ENCODE measurements at places on chromosomes 7 and 10.

- DNase-seq = no peak
These were observed 54.0 kb downstream of the RAPGEF5 start for GRCh38 chr7:22302951-22303423.

GRCh38 chr7:70752794-70753241 is 379.1 kb upstream of the GALNT17 start:
- DNase-seq = peak; percentile 25

DNA sequence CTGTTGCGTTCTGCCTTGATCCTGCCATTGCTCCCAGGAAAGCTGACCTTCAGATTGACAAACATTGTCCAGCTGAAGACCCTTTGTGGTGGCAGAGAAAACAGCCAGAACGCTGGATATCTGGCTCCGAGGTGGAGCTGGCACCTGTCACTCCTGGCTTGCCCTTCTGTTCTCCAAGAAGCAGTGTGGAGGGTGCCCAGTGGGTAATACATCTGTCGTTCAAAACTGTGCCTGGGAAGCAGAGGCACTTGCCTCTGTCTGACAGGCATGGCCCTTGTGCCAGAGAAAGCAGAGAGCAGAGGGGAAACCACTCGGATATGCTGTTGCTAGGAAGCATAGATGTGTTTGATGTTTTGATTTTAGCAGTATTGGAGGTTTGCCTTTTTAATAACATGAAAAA is 231.4 kb downstream of the BMPER start:
- no peak for DNase-seq

DNA sequence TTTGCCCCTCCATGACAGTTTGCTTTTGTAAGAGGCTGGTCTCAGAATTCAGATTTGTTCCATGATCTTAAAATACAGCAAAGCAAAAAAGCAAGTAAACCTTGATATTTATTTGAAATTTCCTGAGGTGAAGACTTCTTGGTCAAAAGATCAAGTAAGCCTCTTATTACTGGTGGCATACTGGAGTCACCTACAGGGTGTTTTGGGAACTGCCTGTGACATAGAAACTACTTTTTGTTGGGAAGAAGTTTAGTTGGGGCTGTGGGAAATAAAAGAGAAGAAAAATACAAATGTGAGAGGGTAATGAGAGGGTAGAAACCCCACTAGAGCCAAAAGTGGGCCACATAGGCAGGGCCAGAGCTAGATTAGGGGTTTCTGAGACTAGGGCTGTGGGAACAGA is 217.9 kb downstream of the OTUD1 start:
- DNase-seq = peak; percentile 50

DNA sequence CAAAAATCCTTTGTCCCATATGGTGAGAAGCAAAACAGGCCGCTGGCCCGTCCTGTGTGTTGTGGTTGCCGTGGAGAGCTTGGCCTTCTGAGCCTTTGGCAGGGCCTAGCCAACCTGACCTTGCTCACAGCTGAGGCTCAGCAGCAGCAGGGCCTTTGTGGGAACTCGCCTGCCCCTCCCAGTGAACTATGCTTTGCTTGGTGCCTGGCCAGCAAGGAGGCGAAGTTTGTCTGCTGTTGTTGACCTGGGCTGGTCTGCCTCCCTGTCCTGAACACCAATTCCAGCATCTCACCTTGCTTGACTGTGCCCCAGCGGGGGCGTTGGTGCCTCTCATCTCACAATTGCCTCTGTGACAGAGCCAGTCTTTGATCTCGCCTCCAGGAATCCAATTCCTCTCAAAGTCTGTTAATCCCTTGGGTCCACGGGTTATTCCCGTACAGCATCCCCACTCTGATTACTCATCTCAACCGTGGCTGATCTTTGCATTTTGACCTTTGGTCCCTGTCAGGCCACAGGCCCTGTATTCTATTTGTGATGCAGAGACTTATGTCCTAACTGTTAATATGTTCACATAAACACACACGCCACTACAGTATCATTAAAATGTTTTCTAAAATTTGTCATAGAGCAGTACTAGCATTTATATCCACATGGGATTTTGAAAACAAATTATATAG is 22.6 kb downstream of the EPDR1 start:
- DNase-seq = peak; percentile 66

- DNase-seq = no peak
These were observed 94.8 kb downstream of the SVIL start for GRCh38 chr10:29540016-29540415.

DNA sequence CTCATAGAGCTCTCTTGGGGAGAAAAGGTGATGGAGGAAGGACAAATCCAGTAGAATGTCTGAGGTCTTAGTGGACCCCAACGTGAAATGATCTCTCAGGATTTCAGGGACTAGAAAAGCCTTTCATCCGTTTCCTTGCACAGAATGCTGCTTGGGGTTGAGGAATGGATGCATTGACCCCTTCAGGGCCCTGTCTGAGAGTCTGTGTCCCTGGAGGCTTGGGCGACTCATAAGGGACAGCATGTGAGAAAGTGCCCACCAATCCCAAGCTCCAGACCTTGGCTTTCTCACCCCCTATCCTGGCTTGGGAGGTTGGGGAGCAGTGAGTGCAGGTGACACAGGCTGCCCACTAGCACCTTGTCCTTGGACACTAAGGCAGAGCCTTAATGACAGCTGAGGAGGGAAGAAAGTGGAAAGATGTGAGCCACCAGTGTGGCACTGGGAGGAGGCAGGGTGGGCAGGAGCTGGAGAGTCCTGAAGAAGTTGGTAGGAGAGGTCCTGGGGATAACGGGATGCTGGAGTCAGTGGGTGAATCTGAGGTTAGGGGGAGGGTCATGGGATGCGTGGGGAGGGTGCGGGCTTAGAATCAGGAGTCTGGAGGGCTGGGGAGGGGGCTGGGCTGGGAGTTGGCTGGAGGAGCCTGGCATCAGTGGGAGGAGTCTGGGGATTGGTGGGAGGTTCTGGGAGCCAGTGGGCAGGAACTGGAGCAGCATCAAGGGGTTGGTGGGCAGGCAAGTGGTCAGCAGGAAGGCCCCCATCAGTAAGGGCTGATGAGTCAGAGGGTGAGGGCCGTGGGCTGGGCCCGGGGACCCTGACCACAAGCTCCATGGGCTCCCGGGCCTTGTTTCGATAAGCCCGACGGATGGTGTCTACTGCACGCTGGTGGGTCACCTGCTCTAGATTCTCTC is 8.6 kb downstream of the LZTS2 start:
- no peak for DNase-seq

DNA sequence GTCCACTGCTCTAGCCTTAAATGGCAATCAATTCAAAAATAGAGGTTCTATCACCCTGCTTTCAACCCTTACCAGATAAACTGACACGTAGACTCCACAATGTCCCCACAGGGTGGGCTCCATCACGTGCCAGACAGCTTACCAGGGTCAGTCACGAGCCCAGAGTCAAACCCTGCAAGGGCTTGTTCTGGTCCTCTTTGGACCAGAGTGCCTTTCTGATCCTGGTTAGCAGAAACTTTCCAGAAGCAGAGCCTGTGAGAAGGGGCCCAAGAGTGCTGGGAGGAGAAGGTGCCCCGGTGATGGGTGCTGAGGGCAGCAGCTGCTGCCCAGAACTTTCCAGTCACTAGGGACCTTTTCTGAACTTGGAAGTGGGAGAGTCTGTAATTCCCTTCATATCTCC is 354 bp upstream of the GIMAP5 start:
- no peak for DNase-seq

DNA sequence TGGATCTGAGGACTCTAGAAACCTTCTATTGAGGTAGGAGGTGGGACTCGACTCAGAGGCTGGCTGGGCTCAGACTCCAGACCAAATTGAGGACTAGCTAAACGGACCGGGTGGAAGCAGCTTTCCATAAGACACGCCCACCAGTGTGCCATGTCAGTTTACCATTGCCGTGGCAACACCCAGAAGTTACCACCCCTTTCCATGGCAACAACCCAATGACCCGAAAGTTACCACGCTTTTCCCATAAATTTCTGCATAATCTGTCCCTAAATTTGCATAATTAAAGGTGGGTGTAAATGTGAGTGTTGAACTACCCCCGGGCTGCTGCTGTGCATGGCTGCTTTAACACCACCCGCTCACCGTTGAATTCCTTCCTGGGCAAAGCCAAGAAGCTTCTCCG is 58.9 kb downstream of the MICALL2 start:
- no peak for DNase-seq

- DNase-seq = peak; percentile 92
These were observed 50.6 kb upstream of the RET start for GRCh38 chr10:43026039-43026973.

DNA sequence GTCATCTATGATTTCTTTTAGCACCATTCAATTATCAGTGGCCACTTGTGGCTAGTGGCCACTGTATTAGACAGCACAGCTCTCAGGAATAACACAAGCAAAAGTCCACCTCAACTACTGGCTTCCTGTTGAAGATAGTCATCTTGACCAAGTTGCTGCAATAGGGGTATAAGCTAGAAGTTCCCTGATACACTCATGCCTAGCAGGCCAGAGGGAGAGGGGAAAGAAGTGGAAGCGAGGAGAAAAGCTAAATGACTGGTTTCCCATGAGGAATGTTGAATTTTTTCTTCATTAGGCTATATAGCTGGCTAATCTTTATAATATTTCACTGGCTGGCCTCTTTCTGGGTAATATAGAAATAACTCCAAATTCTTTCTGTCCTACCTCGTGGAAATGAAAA is 327.5 kb upstream of the MEOX2 start:
- DNase-seq = no peak

DNA sequence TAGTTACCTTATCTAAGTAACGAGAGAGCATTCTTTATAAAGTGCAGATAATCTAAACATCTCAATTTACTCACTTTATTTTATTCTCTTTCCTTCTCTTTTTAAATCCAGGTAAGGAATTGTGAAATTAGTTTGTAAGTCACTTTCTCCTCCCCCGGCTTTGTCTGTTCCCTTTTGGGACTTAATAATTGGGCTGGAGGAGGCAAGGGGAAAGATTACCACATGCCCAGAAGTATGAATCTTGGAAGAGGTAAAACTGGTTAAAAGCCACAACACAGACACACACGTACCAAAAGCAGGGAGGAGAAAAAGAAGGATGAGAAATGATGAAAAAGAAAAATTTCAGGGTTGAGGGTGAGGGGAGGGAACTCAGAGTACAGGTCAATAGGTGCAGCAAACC is 63.3 kb upstream of the LRRC17 start:
- DNase-seq = no peak

DNA sequence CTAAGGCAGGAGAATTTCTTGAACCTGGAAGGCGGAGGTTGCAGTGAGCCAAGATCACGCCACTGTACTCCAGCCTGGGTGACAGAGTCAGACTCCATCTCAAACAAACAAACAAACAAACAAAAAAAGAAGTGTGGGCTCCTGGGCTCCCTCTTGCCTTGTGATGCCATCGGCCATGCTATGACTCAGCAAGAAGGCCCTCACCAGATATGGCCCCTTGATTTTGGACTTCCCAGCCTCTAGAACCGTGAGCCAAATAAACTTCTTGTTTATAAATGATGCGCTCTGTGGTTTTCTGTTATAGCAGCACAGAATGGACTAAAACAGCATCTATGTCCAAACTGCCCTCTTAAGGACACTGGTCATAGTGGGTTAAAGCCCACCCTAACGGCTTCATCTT is 29.9 kb upstream of the RHEB start:
- DNase-seq = peak; percentile 33

- no peak for DNase-seq
These were observed 17.4 kb downstream of the CALML5 start for GRCh38 chr10:5482016-5482415.

GRCh38 chr7:50387351-50387750 is 62.8 kb downstream of the FIGNL1 start:
- no peak for DNase-seq

GRCh38 chr10:69936091-69936490 is 116.6 kb upstream of the MACROH2A2 start:
- peak; percentile 47 for DNase-seq
